ENCODE measurements at places on chromosomes 5 and 9.

- no peak for DNase-seq
Observed at GRCh38 chr5:65816729-65817128, 94.7 kb downstream of the NLN start.

- no peak for DNase-seq
Observed at GRCh38 chr9:122226758-122227574, 1.8 kb downstream of the LHX6 start.

- no peak for DNase-seq
Observed at GRCh38 chr9:7901621-7902020, 102.0 kb upstream of the DMAC1 start.

- DNase-seq = no peak
Observed at GRCh38 chr9:75636427-75637045, 253.9 kb upstream of the PCSK5 start.

DNA sequence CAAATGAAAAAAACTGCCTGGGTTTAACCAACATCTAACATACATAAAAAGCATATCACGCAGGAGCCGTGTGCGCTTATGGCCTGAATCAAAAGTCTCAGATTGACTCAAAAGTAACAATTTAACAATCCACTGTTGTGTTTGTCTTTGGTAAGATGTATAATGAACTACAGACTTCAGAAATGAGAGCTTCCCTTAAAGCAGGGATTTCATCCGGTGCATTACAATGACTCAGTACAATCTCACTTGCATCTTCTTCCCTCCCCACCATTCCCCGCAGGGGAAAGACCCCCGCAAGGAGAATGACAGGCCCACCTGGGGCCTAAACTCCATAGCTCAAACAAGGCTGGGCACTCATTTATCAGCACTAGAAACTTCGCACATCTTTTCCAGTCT is 1.4 kb downstream of the ZFR start:
- DNase-seq = peak; percentile 60

- DNase-seq = peak; percentile 29
Observed at GRCh38 chr9:134068744-134069479, 1.1 kb upstream of the BRD3 start.

DNA sequence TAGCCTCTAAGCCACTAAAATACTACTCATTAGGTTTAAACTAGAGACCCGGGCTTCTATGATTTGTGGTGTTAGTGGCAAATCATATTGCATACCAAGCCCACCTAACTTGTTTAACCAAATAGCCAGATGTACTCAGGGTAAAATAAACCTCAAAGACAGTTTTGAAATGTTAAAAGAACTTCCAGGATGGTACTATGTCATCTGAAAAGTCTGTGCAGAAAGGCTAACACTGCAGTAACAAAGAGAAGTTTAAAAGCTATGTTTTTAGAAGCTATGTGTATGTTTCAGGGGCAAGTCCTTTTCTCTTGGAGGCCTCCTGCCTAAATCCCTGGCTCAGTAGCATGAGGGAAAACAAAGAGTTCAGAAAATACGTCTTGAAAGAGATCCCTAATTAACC is 84.9 kb upstream of the IL7R start:
- no peak for DNase-seq

DNA sequence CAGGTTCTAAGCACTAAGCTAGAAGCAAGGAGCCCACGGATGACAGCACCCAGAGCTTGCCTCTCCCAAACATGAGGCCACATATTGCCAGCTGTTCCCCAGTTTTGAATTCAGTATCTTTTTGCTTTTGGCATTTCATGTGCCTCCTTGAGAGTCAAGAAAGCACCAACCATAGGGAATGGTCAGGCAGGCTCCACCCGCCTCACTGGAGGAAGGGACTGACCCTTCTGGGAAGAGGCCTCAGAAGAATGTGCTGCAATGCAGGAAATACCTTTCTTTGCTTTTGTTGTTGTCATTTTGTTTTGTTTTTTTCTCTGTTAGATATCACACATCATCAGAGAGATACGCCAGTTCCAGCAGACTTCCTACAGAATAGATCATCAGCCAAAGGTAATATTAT is 13.7 kb upstream of the CKMT2 start:
- DNase-seq = no peak

DNA sequence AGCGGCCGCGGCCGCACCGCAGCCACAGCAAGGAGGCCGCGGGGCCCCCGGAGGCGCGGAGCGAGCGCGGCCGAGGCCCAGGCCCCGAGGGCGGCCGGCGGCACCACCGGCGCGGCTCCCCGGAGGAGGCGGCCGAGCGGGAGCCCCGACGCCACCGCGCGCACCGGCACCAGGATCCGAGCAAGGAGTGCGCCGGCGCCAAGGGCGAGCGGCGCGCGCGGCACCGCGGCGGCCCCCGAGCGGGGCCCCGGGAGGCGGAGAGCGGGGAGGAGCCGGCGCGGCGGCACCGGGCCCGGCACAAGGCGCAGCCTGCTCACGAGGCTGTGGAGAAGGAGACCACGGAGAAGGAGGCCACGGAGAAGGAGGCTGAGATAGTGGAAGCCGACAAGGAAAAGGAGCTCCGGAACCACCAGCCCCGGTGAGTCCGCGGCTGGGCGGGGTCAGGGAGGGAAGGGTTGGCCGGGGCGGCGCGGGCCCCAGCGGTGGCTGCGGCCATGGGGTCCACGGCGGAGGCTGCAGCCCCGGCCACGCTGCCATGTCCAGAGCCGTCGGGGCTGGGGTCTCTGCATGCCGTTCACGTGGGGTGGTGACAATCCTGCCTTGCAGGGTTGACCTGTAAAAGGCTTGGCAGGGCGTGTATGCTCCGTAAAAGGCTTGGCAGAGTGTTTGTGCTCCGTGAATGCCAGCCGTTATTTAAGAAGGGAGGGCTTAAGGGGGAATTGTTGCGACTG is 146.0 kb downstream of the CACNA1B start:
- no peak for DNase-seq

- no peak for DNase-seq
Observed at GRCh38 chr9:23728736-23729135, 97.3 kb downstream of the ELAVL2 start.

GRCh38 chr9:78676623-78677022 is 379.7 kb downstream of the PSAT1 start:
- no peak for DNase-seq

DNA sequence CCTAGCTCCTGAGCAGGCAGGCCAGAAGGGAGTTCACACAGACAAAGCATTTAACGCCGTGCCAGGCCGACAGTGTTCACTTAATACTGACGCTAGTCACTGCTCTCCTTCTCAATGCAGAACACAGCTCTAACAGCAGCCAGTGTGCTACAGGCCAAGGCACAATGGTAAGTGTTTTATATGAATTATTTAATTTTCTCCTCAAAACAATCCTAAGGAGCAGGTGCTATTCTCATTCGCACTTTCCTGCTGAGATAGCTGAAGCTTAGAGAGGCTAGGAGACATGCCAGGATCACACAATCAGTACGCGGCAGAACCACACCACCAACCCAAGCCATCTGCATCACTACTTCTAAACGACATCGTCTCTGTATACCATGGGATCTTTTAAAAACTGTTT is 170.7 kb downstream of the SPOCK1 start:
- DNase-seq = no peak

DNA sequence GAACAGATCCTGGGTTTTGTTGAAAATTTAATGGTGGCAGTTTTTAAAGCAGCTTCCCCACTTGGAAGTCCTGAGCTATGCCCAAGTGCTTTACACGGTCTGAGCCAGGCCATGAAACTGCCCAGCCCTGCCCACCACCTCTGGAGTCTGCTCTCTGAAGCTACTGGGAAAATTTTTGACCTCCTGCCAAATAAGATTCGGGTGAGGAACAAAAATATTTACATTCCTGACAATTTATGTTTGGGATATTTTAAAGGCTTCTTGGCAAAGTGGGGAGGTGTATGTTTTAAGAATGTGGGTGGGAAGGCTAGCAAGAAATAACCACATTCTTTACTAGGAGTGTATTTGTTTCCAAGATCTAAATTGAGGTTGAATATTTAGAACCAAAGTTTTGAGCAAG is 50.0 kb downstream of the HACD4 start:
- DNase-seq = peak; percentile 67

- DNase-seq = no peak
Observed at GRCh38 chr5:79513308-79513703, 628 bp downstream of the HOMER1 start.

GRCh38 chr5:83172655-83173054 is 95.3 kb downstream of the XRCC4 start:
- peak; percentile 24 for DNase-seq

- peak; percentile 79 for DNase-seq
Observed at GRCh38 chr5:160479926-160480325, 58.3 kb downstream of the PTTG1 start.

DNA sequence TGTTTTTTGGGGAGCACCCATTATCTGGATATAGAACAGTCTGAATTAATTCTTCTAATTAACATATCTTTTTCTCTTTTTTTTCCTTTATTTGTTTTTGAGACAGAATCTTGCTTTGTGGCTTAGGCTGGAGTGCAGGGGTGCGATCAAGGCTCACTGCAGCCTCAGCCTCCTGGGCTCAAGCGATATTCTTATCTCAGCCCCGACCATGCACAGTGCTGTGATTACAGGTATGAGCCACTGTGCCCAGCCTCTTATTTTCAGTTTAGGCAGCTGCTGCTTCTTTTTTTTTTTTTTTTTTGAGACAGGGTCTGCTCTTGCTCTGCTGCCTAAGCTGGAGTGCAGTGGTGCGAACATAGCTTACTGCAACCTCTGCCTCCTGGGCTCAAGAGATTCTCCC is 20.2 kb downstream of the UBE2R2 start:
- no peak for DNase-seq

DNA sequence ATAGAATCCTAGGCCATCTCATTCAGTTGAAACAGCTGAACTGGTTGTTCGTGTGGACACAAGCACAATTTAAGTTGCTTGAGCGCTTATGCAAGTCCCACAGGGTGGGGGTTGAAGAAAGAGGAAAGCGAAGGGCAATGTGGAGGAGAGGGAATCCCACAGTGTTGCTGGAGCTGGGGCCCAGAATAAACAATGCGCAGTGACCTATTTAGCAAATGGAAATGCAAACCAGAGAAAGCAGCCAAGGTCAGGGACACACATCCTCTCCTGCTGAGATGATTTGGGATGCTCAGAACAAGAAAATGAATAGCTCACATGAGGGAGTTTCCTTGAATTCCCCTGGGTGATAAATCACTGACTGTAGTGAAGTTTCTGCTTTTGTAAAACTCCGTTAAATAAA is 838.3 kb downstream of the TLE4 start:
- DNase-seq = peak; percentile 34

- no peak for DNase-seq
Observed at GRCh38 chr9:137502008-137502911, 43.1 kb upstream of the NSMF start.

- DNase-seq = no peak
Observed at GRCh38 chr5:14730466-14730865, 65.9 kb downstream of the OTULIN start.

DNA sequence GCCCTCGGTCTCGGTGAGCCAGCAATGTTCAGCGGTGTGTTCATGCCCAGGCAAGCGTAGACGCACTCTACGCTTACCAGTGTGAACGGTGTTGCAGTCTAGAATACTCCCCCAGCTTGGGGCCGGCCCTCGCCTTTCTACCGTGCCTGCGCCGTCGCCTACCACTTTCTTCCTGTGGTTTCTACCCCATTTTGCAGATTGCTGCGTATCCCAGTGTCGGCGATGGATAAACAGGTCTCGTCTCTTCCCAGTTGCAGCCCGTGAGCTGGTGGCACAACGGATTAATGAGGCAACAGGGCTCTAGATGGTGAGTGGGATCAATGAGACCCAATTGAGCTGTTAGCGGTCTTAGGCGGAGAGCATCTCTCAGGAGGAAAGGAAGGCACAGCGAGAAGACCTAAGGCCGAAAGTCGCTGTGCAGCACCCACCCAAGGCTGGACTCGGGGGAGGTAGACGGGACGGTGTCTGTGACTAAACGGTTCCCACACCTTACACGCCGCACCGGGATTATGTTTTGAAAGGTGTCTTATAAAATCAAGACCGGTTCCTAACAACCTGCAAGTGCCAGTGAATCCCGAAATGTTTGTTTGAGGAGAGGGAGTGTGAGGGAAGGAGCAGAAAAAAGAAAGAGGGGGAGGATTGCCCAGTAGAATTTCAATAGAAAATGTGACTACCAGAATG is 5.8 kb downstream of the OTP start:
- DNase-seq = no peak

DNA sequence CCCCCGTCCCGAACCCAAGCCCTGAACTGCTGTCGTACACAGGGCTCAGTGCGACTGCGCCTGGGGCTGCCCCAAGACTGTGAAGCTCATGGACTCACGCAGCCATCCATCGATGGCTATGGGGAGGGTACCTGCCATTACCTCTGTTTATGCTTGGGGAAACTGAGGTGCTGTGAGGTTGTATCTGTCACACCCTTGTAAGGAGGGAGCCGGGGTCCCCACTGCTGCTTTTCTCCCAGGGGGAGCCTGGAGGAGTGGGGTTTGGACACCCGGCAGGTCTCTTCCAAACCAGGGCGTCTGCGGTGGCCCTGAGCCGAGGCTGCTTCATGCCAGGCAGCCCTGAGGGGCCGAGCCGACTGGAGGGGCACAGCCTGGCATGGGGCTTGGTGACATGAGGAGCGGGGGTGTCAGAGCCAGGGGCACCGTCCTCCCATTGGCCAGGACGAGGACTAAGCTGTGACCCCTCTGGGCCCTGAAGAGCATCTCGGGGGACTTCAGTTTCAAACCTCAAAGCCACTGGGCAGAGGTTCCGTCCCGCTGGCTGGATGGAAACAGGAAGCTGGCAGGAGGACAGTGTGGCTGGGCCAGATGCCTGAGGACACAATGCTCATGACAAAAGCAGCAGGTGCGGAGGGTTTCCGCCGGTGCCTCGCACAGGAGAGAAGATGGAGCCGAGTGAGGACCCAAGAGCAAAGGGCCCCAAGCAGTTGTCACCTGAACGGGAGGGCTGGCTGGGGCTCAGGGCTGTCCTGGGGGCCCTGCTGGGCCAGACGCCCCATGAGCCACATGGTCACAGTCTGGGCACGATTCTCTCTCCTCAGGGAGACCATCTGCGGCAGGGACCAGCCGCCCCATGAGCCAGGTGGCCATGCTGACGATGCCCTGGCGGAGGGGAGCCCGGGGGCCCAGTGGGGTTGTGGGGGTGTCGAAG is 54.4 kb upstream of the EXOC3 start:
- DNase-seq = no peak

- peak; percentile 93 for DNase-seq
Observed at GRCh38 chr5:179623906-179624741, 653 bp upstream of the HNRNPH1 start.

DNA sequence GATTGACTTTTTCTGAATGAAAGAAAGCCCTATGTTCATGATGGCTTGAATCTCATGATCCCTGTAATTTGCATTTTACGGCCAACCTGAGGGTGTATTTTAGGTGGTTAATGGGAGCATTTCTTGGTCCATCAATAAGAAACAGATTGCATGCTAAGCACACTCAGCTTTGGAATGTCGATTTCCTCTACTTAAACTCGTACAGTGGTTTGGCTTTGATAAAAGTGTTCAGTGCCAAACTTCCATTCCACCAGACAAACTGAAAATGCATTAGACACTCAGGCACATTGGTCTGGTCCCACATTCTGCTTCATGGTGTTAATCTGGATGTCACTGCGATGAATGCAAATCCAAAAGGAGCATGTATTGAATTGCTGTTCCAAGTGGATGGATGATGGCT is 77.0 kb downstream of the VCAN start:
- DNase-seq = peak; percentile 73

GRCh38 chr9:131625790-131626670 is 80.7 kb downstream of the PRRT1B start:
- DNase-seq = no peak

GRCh38 chr5:135307143-135307903 is 91.7 kb downstream of the MACROH2A1 start:
- no peak for DNase-seq

GRCh38 chr5:150085950-150086715 is at the start of gene CSF1R:
Gene CSF1R (minus strand): TSS chr5:150086554. CDS start chr5:150086427, 127 bp downstream.
- DNase-seq = no peak
